ENCODE measurements at places on chromosomes 6 and 20.

- no peak for DNase-seq
These were observed 29.7 kb downstream of the SPDEF start for GRCh38 chr6:34526241-34526972.

- no peak for DNase-seq
These were observed 41.7 kb downstream of the SLC24A3 start for GRCh38 chr20:19253916-19254820.

- no peak for DNase-seq
These were observed 421.2 kb upstream of the JARID2 start for GRCh38 chr6:14824484-14825275.

- no peak for DNase-seq
These were observed 25.0 kb upstream of the RNF144B start for GRCh38 chr6:18362058-18362561.

- peak; percentile 66 for DNase-seq
These were observed 40.0 kb downstream of the MYLIP start for GRCh38 chr6:16168858-16169257.

GRCh38 chr20:64131406-64131805 lies 24.0 kb upstream of the NPBWR2 start:
- no peak for DNase-seq

- DNase-seq = no peak
These were observed 27.2 kb downstream of the IL17F start for GRCh38 chr6:52216932-52217575.

GRCh38 chr6:96872976-96873375 lies 24.7 kb downstream of the NDUFAF4 start:
- no peak for DNase-seq

- DNase-seq = no peak
These were observed 67.0 kb upstream of the DST start for GRCh38 chr6:56709650-56710049.

GRCh38 chr6:152695372-152696045 lies 2.2 kb upstream of the MYCT1 start:
- DNase-seq = no peak

GRCh38 chr6:141490982-141491381 lies 641.7 kb upstream of the GJE1 start:
- DNase-seq = no peak

DNA sequence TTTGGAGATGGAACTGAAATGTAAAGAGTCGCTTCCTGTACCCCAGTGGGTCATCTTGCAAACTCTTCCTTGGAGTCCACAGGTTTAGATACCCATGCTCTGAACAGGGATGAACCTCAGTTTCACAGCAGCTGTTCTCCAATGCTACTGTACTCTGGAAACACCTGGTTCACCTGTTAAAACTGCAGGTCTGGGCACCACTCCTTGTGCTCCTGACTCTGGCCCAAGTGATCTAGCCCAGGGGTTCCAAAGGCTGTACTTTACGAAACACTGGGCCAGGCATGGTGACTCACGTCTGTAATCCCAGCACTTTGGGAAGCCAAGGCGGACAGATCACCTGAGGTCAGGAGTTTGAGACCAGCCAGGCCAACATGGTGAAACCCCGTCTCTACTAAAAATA lies 102.1 kb downstream of the ATP9A start:
- no peak for DNase-seq

- DNase-seq = no peak
These were observed 15.7 kb upstream of the HLA-A start for GRCh38 chr6:29926413-29927274.

DNA sequence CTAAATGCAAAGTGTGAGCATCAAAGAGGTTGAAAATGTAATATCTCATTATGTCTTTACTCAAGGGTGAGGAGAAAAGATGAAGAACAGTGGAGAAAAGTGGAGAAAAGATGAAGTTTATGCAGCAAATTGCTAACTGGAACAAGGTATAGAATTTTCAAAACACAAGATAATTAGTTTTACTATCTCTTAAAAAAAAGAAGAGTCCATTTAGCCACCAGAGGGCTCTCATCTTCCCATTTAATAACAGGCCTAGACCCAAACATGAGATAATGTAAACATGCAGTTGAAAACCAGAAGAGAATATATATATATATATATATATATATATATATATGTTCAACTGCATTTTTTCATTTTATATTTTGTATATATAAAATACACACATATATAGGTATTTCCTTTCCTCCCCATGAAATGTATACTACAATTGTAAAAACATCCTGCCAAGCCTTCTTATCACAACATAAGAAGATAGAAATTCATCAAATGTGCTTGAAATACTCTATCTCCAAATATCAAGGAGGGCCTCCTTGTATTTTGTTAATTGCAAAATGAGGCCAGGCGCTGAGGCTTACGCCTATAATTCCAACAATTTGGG lies 78.4 kb downstream of the ADTRP start:
- peak; percentile 71 for DNase-seq

- DNase-seq = peak; percentile 83
These were observed 541 bp downstream of the SNX21 start for GRCh38 chr20:45833883-45834796.

DNA sequence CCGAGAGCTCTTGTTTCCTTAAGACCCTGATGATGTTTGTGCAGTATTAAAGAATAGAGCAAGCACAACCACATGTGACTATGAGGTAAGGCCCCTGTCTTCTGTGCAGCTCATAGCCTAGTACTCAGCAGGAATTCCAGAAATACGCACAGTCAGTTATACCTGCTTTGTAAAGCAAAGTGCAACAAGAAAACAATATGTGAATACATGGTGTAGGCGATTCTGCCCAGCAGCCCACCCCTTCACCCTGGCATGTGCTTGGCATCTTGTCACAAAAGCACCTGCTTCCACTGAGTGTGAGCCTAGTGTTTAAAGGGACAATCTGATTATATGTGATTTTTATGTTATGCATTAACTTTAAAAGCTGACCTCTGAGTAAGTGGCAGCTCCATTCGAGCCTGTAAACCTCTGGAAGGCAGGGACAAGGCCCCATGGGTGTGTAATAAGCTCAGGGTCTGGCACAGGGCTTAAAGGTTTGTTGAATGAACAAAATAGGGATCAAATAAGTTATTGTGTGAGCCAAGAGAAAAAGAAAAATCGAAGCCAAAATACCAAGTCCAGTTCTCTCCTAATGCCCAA lies 148.7 kb downstream of the DOK5 start:
- peak; percentile 81 for DNase-seq

DNA sequence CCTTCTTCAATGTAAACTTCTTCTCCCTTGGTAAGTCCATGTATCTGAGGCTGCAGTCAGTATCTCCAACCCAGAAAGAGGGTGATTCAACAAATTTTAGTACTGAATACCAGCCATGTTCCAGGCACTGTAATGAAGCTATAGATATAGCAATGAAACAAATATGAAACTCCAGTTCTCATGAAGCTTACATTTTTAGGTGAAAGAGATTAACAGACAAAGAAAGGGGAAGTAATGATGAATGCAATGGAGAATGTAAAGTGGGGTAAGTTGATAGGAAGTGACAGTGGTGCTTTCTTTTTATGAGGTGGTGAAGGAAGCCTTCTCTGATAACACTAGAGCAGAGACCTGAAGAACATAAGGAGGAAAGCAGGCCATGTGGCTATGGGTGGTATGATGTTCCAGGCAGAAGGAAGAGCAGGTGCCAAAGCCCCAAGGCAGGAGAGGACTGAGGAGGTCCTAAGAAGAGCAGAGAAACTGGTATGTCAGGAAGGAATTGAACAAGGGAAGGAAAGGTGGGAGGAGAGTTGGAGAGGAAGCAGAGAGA lies 143.6 kb downstream of the TFAP2B start:
- DNase-seq = no peak

Measured in NCI-H526 (cell line).